ENCODE measurements at places on chromosomes 3 and 15.
A peak's percentile ranks its signal among the peaks of the same experiment; 100 is the strongest.

DNA sequence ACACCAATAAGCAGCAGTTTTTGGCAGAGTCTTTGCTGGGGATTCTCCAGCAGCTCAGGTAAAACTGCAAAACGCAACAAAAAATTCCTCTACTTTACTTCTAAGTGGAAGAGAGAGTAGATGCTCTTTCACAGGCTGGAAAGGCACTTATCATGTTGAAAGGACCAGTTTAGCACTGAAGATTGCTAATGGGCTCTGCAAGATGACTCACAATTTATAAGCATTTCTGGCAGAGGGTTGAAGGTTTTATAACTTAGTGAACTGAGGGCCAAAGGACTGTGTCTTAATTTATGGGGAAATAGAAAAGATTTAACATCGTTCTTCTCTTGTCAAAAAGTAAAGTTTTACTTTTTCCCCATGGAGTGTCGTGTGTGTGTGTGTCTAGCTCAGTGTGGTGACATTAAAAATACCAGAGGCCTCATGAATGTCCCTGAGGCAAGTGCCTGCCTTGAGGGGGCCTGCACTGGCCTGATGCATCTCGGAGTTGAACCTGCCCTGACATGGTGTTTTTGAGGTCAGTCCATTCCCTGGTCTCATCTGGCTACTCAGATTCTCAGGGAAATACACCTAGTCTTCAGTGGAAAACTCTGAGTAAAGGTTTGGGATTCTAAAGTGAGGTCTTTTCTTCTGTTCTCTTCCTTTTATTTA is 1092.0 kb downstream of the NAALADL2 start:
- peak; percentile 17 for DNase-seq

DNA sequence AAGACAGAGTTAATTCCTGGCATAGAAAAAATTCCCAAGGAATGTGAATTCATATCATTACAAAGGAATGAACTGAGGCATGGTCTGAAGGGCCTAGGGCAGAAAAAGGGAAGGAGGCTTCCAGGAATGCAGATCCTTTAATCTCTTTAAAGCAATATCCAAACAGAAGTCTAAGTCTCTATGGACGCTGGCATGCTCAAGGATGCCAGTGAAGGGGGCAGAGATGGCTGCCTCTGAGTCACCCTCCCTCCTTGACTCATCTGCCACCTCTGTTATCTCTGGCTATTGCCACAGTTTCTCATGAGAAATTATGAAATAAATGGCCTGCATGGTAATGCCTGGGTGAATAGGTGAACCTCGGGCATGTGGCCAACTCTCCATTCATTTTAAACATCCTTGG is 96.3 kb upstream of the BCL6 start:
- DNase-seq: peak; percentile 65

GRCh38 chr3:49399461-49399860 is 12.3 kb downstream of the RHOA start:
- DNase-seq: no peak

GRCh38 chr3:111735243-111735758 is 123.8 kb upstream of the PHLDB2 start:
- peak; percentile 66 for DNase-seq
